ENCODE measurements at places on chromosomes 3 and 15. TPM values are rescaled to one million over a fixed set of nuclear protein-coding genes. Genes with fewer than 3 reads are reported as not detected.

Gene A4GNT
- not detected for total RNA-seq

Gene CHRM5
- total RNA-seq, result not detected

Gene SERPINI2
- not detected for total RNA-seq

Gene KIF15
- total RNA-seq, result 2.9 TPM

Gene LINS1
- 8.8 TPM for total RNA-seq

Gene DPP8
- 46.2 TPM for total RNA-seq

Gene CYP8B1
- total RNA-seq, result not detected

Gene OSBPL10
- total RNA-seq, result 10.2 TPM

Gene GABRG3
- total RNA-seq, result not detected

Gene CLPX
- 36.8 TPM for total RNA-seq

Gene GCNT3
- 0.23 TPM for total RNA-seq

Gene GOLGA6L4
- total RNA-seq, result 1.1 TPM

Gene MESP2
- total RNA-seq, result 0.66 TPM

Gene FOXB1
- total RNA-seq, result not detected

Gene UROC1
- not detected for total RNA-seq

Gene CFAP100
- total RNA-seq, result not detected

Gene DVL3
- total RNA-seq, result 57.3 TPM

Gene P2RY1
- total RNA-seq, result 0.59 TPM

Gene MCTP2
- total RNA-seq, result 8.9 TPM

Gene MCF2L2
- total RNA-seq, result 0.33 TPM

Gene MAGEF1
- 16.4 TPM for total RNA-seq

Gene CTDSPL
- total RNA-seq, result 24.4 TPM

Gene RTP4
- 0.59 TPM for total RNA-seq

Gene EXD1
- not detected for total RNA-seq

Gene SCAMP5
- 1.6 TPM for total RNA-seq

Gene ZNF80
- not detected for total RNA-seq

Gene GOLGA6A
- 0.07 TPM for total RNA-seq

Gene PCOLCE2
- total RNA-seq, result 192 TPM

Gene CCDC80
- total RNA-seq, result 1,677 TPM

Gene CSPG5
- 0.26 TPM for total RNA-seq

Gene AGBL1
- total RNA-seq, result not detected

Gene GOLGA8T
- total RNA-seq, result 0.17 TPM

Gene C3orf52
- total RNA-seq, result 2.5 TPM

Gene TRPM1
- total RNA-seq, result not detected

Gene WDR48
- total RNA-seq, result 46.4 TPM

Gene TRIM71
- total RNA-seq, result not detected

Gene SOX14
- not detected for total RNA-seq

Gene SNTN
- total RNA-seq, result not detected

Gene ITIH1
- 0.17 TPM for total RNA-seq

Gene FRMD5
- 10.0 TPM for total RNA-seq

Gene PPP2R3A
- total RNA-seq, result 9.6 TPM

Gene POLQ
- total RNA-seq, result 1.3 TPM

Gene TSPAN3
- total RNA-seq, result 368 TPM

Gene PRR20G
- total RNA-seq, result not detected

Gene TEX55
- total RNA-seq, result not detected

Data from smooth muscle cell of the pulmonary artery (primary cell).